ENCODE measurements at places on chromosomes 6 and 20. TPM values are rescaled to one million over a fixed set of nuclear protein-coding genes. Genes with fewer than 3 reads are reported as not detected.

DNA sequence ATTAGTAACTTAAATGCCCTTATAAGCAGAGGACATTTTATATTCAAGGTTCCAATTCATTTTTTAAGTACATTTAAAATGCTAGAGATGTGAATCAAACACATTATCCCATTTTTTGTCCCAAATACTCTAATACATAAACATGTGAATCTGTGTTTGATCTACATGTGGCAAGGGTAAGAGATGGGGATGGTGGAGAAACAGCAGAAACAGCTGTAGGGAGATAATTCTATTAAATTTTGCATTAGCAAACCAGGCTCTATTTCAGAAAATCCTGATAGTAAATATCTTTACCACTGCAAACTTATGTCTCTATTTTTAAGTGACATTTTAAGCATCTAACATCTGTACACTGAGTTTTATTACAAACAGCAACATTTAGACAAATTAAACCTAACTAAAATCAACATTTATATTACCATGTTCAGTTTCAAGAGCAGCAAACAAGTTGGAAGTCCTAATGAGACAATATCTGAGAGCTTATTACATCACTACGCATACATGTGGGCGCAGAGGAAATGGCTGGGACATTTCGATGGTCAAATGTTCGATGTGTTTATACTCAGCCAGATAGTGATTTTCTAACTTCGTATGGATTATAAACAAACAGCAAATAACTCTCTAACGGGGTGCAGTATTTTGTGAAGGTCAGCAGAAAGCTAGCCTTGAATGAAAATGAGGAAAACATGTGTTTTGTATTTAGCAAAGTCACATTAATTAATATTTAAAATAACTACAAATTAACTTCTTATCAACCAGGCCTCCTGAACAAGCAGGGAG, 165.1 kb downstream of the GJA1 start:
- DNase-seq, result no peak

- no peak for DNase-seq
These were observed 511 bp upstream of the OGFR start for GRCh38 chr20:62804021-62804626.

DNA sequence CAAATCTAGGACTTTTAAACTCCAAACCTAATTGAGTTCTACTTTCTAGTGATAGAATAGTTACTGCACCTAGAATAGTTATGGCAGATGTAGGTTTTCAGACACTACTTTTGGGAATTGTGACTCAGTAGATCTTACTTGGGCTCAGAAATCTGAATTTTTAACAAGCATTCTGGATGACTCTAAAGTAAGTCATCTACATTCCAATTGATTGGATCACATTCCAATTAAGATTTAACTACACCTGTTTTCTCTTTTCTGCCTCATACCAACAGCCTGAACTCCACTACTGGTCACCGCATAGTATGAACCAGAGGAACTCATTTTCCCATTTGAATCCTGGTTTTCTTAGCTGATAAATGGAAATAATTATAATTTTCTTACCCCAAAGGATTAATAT, 49.5 kb upstream of the TFAP2D start:
- no peak for DNase-seq

Gene MRPS18B
- 58.6 TPM for polyA plus RNA-seq

DNA sequence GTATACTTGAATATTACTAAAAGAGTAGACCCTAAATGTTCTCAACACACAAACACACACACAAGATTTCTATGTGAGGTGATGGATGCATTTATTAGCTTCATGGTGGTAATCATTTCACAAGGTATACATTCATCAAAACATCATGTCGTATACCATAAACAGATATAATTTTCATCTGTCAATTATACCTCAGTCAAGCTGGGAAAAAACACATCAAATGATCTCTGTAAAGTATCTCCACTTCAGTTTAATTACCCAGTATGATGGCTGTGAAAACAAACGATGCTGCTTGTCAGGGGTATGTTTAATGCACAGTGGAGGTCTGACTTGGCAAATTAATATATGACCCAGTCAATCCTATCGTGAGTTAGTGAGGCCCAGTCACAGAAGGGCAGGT, 157.2 kb downstream of the MTFR2 start:
- DNase-seq, result no peak

DNA sequence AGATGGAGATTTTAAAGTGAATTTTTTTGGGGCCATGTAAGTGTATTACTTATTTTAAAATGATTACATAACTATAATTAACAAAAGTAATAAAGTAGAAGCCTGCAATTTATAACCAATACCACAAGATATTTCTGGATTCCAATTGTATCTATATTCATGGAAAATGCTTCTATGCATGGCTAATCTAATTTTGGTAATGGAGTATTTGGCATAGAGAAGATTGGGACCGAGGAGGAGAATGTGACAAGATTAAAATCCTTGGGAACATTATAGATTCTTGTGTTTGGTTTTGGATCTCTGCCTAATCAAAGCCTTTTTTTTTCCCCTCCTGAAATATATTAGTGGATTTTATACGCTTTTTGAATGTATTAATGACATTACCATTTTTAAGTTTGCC, 12.9 kb upstream of the TMX4 start:
- DNase-seq, result no peak

DNA sequence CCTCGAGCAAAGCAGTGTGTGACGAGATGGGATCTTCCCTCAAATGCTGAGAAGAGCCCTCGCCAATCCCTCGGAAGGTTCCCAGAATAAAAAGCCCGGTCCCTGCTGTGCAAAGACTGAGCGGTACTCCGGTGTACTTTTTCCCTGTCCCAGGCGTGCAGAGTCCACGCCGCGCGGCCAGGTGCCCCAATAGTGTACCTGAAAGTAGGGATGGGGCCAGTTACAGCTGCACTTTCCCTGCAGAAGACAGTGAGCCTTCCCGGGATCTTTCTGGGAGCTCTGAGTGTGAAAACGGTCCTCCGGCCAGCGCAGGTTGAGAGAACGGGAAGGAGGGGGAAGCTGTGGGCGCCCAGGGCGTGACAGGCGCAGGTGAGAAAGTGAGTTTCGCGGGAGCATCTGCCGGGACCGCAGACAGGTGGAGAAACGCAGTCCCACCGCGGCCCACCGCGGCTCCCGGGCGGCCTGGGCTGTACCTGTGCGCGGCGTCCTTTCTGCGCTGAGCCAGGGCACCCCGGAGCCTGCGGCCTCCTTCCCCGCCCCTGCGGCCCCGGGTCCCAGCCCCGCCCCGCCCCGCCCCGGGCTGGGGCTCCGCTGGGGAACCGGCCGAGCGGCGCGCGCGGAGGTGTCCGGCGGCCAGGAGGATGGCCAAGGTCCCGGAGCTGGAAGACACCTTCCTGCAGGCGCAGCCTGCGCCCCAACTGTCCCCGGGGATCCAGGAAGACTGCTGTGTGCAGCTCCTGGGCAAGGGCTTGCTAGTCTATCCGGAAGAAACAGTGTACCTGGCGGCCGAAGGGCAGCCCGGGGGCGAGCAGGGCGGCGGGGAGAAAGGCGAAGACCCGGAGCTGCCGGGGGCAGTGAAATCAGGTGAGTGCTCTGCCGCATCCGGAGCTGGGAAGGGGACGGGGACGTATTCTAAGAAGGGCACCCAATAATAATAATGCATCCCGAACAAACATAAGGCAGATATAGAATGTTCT, at the start of gene RFX6:
RFX6 (plus strand) TSS at position 608 of the 977 bp plus-strand sequence; CDS start at position 642, 34 bp downstream.
- no peak for DNase-seq

Gene MATN4
- 0.58 TPM for polyA plus RNA-seq

- no peak for DNase-seq
These were observed 273.6 kb downstream of the PACRG start for GRCh38 chr6:163001330-163001729.

Gene CALHM4
- polyA plus RNA-seq, result not detected

DNA sequence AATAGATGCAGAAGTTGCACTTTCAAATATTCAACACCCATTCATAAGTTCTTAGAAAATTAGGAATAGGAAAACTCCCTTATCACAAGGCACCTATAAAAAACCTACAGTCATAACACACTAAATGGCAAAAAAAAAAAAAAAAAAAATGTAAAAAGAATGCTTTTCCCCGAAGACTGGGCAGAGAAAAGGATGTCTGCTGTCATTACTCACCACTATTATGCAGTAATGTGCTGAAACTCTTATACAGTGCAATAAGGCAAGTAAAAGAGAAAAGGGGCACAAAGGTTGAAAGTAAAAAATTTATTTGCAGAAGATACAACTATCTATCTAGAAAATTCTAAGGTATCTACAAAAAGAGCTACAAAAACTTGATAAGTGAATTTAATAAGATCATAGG, 607.8 kb upstream of the ARID1B start:
- DNase-seq, result no peak

Gene PTK6
- polyA plus RNA-seq, result 3.4 TPM

Gene DNMT3B
- 1.0 TPM for polyA plus RNA-seq

DNA sequence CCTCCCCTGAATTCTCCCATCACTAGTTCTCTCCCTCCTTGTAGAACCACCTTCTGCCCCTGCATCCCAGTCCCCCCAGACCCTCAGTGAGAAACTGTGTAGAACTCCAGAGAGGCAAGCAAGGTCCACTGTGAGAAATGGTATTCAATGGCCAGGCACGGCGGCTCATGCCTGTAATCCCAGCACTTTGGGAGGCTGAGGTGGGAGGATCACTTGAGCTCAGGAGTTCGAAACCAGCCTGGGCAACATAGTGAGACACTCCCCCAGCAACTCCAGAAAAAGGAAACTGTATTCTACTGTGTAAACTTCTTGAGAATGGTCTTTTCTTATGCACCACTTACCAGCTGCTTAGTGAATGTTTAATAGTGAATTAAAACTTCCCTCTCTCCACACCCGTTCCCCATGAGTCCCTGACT, 8.2 kb upstream of the CD83 start:
- no peak for DNase-seq

Gene BYSL
- 15.4 TPM for polyA plus RNA-seq

Gene MEI4
- 0.01 TPM for polyA plus RNA-seq
